ENCODE measurements at places on chromosomes 1 and 21.

- DNase-seq: no peak
These were observed 566 bp upstream of the ALG6 start for GRCh38 chr1:63366908-63367214.

DNA sequence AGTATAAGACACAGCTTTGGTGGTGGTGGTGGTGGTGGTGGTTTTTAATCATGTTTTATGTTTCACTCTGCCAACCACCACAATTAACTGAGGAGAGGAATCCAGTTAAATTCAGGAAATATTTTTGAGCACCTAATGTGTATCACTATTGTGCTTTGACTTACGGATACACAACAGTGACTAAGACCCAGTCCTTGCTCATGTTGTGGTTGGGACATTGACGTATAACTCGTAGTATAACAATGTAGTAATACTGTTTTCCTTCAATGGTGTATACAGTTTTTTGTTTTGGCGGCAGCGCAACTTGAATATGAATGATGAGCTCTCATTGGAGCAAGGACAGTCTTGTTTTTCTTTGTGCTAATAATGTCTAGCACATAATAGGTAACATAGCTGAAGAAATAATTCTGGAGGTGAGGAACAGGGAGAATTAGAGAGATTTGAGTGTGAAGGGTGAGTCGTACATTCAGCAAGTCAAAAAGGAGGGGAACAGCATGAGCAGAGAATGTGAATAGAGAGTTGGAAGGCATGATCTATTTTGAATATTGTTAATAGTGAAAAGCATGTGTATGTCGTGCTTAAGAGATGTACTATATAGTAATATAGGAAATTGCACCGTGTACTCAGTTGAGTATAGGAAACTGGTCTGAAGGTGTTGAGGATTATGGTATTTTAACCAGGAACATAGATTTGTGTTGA lies 5.5 kb downstream of the CACYBP start:
- no peak for DNase-seq

DNA sequence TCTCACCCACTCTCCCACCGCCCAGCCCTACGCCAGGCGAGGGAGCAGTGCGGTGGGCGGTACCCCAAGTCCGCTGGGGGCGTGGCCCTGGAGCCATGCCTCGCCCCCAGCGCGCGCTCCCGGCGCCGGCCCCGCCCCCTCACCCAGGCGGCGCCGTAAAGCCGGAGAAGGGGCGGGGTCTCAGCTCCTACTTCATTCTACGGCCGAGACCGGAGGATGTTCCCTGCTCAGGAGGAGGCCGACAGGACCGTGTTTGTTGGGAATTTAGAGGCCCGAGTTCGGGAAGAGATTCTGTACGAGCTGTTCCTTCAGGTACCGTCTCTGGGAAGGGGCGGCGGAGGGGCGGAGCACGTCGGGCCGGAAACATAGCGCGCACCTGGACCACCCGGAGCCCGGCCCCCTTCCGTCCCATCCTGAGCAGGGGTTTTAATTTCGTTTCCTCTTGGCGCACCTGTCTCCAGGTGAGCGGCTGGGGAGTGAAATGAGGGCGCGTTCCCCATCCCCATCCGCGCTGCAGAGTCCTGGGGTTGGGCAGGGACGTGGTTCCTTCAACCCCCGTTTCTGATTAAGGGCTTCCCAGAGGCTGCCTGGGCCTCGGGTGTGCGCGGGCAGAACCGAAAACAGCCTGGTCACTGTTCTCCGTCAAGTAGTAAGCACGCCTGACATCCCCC lies at the start of gene RBM11:
Gene RBM11, plus strand, starts transcription at position 187 of the 671 bp plus-strand sequence. Its CDS starts 30 bp downstream, at position 217.
- peak; percentile 24 for DNase-seq

- peak; percentile 87 for DNase-seq
These were observed 8.7 kb downstream of the WNT3A start for GRCh38 chr1:228015276-228016180.

DNA sequence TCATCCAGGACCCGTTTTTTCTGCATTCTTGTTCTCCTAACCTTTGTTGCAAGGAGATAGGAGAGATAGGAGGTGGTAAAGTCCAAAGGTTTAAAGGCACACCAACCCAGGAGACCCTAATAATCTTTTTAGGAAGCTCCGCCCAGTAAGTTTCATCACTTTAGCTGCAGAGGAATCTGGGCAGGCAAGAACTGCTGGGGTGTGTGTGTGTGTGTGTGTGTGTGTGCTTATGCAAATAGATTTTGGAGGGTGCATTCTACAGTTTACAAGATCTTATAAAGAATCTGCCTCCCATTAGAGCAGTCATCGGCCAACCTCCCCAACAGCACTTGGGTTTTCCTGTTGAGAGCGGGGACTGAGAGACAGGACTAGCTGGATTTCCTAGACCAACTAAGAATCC lies 3.9 kb upstream of the IL10 start:
- DNase-seq: no peak

GRCh38 chr21:16241016-16241415 lies 511.2 kb downstream of the USP25 start:
- no peak for DNase-seq

GRCh38 chr1:40384887-40385286 lies 11.4 kb downstream of the SMAP2 start:
- DNase-seq: no peak

DNA sequence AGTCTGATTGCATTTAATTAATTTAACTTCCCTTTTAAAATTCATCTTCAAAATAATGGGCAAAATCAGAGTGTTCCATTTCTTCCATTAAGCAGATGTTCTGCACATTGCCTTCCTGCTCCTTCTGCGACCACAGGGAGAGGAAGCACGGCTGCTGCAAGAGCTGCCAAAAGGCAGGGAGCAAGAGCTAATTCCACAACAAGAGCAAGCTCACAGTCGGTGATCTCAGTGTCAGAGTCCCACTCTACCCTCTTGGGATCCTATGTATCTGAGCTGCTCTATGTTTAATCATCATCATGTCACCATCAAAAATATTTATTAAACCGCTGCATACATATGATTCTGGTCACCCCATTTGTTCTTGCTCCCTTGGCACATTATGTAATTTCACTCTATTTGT lies 255.3 kb upstream of the CAMK1G start:
- DNase-seq: peak; percentile 8

DNA sequence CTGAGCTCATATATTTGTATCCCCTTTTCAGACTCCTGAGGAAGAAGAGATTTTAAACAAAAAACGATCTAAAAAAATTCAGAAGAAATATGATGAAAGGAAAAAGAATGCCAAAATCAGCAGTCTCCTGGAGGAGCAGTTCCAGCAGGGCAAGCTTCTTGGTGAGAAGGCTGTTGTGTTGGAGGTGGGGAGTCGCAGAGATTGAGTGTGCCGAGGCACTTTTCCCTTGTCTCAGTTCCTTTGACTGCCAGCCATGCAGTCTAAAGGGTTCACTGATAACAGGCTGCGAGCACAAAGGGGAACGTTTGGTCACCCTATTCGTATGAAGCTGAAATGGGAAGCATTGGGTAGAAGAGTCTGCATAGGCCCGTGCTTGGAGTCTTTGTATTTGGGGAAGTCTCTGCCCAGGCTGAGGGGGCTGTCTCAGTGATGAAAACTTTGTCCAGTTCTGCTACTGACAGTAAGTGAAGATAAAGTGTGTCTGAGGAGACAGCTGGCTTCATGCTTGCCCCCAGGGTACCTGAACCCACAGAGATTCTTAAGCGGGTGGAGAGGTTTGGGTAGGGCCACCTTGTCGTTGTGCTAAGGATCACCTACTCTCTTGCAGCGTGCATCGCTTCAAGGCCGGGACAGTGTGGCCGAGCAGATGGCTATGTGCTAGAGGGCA lies 2.8 kb downstream of the RPS8 start:
- no peak for DNase-seq

DNA sequence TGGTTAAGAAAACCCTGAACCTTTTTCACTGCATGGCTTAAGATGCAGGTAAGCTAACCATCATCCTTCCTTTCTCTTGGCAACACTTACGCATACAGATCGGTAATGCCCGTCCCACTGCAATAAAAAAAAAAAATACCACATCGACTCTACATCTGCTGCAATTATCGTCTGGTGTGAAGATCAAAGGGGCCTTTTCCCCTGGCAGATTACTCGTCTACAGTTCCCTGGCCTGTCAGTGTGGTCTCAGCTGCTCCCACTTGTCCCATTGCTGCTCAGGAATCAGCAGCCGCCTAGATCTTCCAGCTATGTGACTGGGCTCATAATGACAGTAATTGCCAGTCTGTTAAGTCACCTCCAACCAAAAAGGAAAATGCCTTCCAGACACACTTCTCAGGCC lies 133.1 kb downstream of the SETD4 start:
- DNase-seq: no peak

DNA sequence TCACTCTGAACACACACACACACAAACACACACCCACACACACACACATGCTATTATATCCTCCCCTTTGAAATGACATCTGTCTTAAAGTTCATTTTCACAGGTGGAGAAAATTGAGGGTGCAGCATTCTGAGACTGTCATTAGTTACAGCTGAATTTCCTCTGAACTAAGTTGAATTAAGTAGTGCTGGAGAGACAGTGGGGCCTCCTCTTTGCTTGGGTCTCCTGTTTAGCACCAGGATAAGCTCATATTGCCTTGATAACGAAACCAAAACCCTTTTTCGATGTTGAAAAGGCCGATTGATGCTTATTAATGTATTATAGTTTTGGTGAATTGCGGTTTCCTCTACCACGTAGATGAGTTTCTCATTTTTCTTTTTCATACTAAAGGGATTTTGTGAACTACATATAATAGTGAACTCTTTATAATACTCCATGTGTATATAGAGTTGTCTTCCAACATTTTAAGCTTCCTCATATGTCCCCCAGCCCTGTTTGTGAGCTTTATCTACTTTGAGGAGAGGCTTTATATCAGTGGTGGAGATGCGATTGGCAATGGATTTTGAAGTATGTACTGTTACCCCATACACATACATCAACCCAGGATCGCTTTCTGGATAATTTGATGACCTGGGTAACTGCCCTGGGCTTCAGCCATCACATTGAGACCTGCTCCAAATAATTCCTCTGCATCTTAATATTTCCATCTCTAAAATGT lies 17.4 kb downstream of the DYNLT5 start:
- DNase-seq: peak; percentile 56

- DNase-seq: no peak
These were observed 1685.4 kb downstream of the MRPL39 start for GRCh38 chr21:23921670-23922418.

GRCh38 chr1:156848461-156849150 lies 10.3 kb downstream of the INSRR start:
- DNase-seq: no peak

DNA sequence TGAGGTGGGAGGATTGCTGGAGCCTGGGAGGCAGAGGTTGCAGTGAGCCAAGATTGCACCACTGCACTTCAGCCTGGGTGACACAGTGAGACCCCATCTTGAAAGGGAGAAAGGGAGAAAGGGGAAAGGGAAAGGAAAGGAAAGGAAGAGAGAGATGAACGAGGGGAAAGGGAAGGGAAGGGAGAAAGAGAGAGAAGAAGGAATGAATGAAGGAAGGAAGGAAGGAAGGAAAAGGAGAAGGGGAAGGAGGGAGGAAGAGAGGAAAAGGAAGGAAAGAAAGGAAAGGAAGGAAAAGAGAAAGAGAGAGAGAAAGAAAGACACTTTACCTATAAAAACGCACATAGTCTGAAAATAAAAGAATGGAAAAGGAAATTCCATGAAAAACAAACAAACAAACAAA lies 18.0 kb downstream of the ZNF695 start:
- DNase-seq: no peak

DNA sequence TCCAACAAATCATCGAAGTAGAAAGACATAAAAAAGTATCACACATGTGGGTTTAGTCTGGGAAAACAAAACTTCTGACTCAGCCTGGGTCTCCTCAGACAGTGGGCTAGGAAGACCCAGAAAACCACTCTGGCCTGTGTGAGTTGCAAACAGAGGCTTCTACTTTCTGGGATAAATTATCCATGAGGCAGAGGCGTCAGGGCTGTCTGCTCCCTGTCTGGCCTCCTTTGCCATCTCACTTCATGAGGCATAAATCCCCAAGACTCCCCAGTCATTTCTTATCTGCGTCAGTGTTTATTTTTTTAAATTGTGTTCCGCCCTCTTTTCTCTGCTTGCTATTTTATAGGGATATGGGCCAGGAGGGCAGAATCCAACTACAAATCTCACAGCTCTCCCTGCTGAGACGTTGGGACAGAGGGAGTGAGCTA lies 80.6 kb upstream of the TRABD2B start:
- DNase-seq: no peak

- no peak for DNase-seq
These were observed 267.2 kb upstream of the PLXNA2 start for GRCh38 chr1:208511242-208511860.

DNA sequence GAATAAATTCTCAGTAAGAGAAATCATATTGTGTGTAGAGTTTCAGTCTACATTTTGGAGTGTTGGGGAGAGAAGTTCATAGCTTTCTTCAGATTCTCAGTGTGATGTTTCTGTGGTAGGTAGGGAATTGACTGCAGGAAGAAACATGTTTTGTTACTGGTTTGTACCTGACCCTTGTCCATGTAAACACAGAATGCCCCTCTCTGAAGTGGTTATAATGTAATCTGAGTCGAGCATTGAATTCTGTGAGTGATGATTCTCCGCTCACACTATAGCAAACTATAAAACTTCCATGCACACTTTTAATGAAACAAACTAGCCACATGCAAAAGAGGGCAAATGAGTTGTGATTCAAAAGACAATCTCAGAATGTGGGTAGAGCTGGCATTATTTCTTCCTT lies 433.2 kb downstream of the USP25 start:
- DNase-seq: no peak

- DNase-seq: peak; percentile 35
These were observed 933 bp downstream of the C1orf35 start for GRCh38 chr1:228101994-228102790.

- DNase-seq: no peak
These were observed 6.0 kb upstream of the TUT4 start for GRCh38 chr1:52558941-52559340.

DNA sequence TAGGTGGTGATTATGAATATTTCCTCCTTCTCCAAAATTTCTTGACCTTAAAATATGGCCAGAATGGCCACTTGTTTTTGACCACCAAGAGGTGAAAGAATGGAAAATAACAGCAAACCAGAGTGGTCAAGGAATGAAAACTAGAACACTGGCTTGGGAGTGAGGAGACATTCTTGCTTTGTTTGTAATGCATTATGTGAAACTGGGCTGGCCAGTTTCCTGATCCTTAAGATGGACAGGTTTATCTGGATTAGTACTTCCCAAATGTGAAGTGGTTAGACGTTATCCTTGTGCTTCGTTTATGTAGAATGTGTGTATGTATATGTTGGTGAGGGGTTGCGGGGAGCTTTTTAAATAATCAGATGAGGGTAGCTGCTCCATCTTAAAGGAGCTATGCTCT lies 12.8 kb downstream of the PLA2G4A start:
- DNase-seq: no peak

- no peak for DNase-seq
These were observed 176.1 kb upstream of the TMEM51 start for GRCh38 chr1:14977338-14977931.

- DNase-seq: no peak
These were observed 194.0 kb upstream of the VAMP3 start for GRCh38 chr1:7576946-7577657.

- no peak for DNase-seq
These were observed 228.4 kb downstream of the ATG4C start for GRCh38 chr1:63012339-63012738.

- no peak for DNase-seq
These were observed 296.1 kb upstream of the SPAG17 start for GRCh38 chr1:118481126-118481525.

All from RPMI7951 (cell line).